ENCODE measurements at places on chromosomes 12 and 14.

DNA sequence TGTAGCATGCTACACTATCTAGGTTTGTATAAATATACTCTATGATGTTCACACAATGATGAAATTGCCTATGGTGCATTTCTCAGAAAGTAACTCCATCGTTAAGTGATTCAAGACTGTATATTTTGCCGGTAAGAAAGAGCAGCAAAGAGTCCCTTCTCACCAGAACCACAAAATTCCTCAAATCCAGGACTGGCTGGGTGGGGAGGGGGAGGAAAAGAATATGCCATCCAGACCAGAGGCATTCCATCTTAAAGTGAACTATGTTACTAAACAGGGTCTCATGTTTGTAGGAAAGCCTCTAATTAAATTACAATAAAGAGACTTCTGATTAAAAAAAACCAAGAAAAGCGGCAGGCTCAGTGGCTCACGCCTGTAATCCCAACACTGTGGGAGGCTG is 11.5 kb downstream of the UBE2N start:
- no peak overlapping the region for H3K27ac ChIP-seq
- no peaks in the 10 kb centered on the region for H3K4me1 ChIP-seq
- H3K36me3 ChIP-seq, result no peaks in the 10 kb centered on the region
- no peak for DNase-seq
- H3K27me3 ChIP-seq, result no peaks in the 10 kb centered on the region
- H3K4me3 ChIP-seq, result no peak overlapping the region

DNA sequence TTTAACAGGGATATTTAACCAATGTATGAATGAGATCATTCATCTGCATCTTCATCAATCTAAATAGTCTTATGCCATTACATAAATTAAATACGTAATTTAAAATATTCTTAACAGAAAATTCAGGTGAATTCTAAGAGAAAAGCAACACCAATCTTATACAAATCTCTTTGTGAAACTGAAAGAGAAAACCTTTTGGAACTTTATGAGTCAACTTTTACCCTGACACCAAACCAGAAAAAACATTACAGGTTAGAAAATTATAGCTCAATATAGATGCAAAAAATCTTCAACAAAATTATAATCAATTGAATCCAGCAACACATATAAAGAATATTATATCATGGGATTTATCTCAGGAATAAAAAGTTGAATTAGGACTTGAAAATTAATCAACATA is 3.4 kb downstream of the GLIPR1L1 start:
- no peaks in the 10 kb centered on the region for H3K36me3 ChIP-seq
- H3K27ac ChIP-seq, result no peak overlapping the region
- H3K4me1 ChIP-seq, result no peaks in the 10 kb centered on the region
- H3K27me3 ChIP-seq, result no peaks in the 10 kb centered on the region
- DNase-seq, result no peak

GRCh38 chr12:120774169-120774916 is 48.7 kb downstream of the ACADS start:
- no peak overlapping the region for H3K4me3 ChIP-seq
- H3K36me3 ChIP-seq, result no peaks in the 10 kb centered on the region
- DNase-seq, result no peak

- H3K4me3 ChIP-seq, result no peak overlapping the region
- H3K27me3 ChIP-seq, result no peaks in the 10 kb centered on the region
- no peak overlapping the region for H3K27ac ChIP-seq
- H3K36me3 ChIP-seq, result no peaks in the 10 kb centered on the region
These were observed 1629.4 kb upstream of the SEL1L start for GRCh38 chr14:83163016-83163415.

DNA sequence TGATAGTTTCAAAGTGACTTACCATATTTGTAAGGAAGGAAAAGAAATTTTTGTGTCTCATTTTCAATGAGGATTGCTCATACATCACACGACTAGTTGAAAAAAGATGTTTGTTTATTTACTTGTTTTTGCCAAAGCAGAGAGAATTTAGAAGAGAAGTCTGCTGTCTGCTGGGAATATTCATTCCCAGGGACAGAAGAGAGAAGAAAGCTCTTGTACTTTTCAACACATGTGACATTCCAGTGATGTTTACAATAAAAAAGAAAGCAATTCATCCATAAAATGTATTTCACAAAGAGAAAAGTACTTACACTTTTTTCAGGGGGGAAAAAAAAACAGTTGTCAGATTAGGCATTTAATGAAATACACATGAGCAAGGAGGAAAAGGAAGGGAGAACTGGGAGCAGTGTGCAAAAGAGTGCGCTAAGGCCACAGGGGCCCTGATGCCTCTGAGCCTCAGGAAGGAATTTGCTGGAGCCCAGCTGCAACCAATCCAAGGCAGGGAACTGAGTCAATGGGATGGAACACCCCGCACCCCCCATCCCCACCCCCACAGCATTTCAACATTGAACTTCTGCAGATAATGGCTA is 115.0 kb downstream of the RPAP3 start:
- no peaks in the 10 kb centered on the region for H3K36me3 ChIP-seq
- no peaks in the 10 kb centered on the region for H3K27me3 ChIP-seq
- H3K27ac ChIP-seq, result no peak overlapping the region

GRCh38 chr14:100915560-100915959 is 12.0 kb upstream of the RTL1 start:
- DNase-seq, result no peak
- H3K27ac ChIP-seq, result no peak overlapping the region
- H3K4me3 ChIP-seq, result no peak overlapping the region
- H3K36me3 ChIP-seq, result no peaks in the 10 kb centered on the region

DNA sequence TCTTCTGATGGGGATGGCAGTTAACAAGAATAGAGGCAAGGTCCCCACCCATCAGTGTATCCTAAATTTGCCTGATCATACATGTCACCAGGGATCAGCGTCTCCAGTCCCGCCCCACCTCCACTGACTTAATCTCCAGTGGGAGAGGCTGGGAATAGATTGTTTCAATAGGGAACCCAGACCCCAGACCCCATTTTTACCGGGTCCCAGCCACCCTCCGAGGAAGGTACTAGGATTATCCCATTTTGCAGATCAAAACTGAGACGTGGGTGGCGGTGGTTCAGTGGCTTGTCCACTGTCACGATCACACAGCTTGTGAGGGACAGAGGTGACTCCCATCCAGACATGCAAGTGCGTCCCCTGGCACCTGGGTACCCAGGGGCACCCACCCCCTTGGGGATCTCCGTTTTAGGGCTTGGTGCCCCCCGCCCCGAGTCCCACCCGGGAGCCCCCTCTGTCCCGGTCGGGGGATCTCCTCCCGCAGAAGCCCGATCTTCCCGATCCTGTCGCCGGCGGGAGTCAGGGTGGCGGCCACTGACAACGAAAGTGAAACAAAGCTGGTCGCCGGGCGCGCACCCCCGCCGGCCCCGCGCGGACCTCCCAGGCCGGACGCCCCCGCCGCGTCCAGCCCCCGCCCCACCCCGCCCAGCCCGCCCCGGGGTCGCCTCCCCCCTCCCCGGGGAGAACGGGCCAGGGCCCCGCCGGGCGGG is 523 bp downstream of the WSB2 start:
- H3K27me3 ChIP-seq, result no peaks in the 10 kb centered on the region
- DNase-seq, result no peak
- peaks cover 2% of the 10 kb centered on the region for H3K4me1 ChIP-seq
- H3K27ac ChIP-seq, result no peak overlapping the region

- no peaks in the 10 kb centered on the region for H3K36me3 ChIP-seq
- H3K4me1 ChIP-seq, result peaks cover 3% of the 10 kb centered on the region
- no peak overlapping the region for H3K27ac ChIP-seq
- no peak for DNase-seq
- no peak overlapping the region for H3K4me3 ChIP-seq
- no peaks in the 10 kb centered on the region for H3K27me3 ChIP-seq
These were observed 214.7 kb downstream of the PHLDA1 start for GRCh38 chr12:75816897-75817296.

- no peaks in the 10 kb centered on the region for H3K27me3 ChIP-seq
- no peak overlapping the region for H3K4me3 ChIP-seq
- no peaks in the 10 kb centered on the region for H3K36me3 ChIP-seq
- no peak for DNase-seq
- no peaks in the 10 kb centered on the region for H3K4me1 ChIP-seq
These were observed 10.2 kb upstream of the DHRS7 start for GRCh38 chr14:60175255-60175902.

DNA sequence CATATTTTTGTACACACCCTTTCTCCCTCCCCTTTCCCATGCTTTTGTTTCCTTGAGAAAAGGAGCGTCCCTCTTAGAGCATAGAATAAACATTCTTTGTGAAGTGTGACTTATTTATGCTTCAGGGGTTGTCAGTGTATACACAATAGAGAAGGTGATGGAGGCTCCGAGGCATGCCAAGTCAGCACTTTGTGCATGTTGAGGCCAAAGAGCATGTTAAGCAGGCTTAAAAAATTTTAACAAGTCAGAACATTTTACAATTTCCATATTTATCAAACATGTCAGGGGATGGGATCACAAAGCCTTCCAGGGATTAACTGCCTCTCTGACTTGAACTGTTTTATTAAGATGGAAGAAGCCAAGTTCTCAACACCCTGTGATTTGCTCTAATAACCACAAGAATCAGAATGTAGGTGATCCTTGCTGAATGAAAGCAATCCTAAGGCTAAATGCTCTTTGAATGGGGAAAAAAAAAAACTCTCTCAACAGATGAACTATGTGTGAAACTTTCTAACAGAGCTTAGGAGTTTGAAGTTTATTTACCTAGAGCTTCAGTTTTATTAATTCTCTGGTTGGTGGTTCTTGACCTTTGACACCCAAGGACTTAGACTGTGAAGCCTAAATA is 223.1 kb downstream of the RAD51B start:
- no peaks in the 10 kb centered on the region for H3K27me3 ChIP-seq
- H3K4me1 ChIP-seq, result peaks cover 1% of the 10 kb centered on the region
- no peak for DNase-seq
- H3K36me3 ChIP-seq, result no peaks in the 10 kb centered on the region

DNA sequence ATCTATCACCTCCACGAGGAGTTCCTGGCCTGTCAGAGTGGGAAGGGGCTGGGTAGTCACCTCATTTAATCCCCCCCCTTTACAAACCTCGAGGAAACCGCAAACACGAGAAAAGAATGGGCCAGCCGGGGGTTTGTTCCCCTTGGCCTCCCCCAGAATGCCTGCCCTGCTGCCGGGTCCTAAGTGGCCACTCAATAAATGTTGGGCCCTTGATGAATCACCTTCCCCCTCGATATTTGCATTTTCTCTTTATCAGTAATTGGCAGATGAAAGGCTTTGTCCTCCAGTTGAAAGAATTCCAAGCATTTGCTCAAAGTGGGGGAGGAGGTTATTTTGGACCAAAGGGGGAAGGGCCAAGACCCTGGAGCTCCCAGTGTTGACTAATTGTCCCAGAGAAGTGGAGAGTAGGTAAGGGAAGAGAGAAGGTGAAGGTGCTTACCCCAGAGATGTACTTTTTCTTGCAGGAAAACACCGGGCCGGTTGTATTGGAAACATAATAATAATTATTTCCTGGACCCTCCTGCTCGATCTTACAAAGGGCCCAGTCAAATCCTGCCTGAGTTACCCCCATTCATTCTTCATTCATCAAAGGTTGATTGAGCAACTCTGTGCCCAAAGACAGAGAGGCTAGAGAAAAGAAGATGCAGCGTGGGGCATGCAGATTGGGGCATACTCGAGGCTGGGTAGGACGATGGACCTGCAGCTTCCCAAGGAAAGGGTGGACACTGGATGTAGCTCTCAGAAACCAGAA is 1.9 kb upstream of the KDM2B start:
- peak overlapping the region; percentile 39 for H3K4me3 ChIP-seq
- H3K27ac ChIP-seq, result no peak overlapping the region
- H3K27me3 ChIP-seq, result no peaks in the 10 kb centered on the region
- H3K4me1 ChIP-seq, result peaks cover 2% of the 10 kb centered on the region
- H3K36me3 ChIP-seq, result no peaks in the 10 kb centered on the region

Data from iPS DF 6.9 (cell line).